ENCODE measurements at places on chromosomes 7 and 10.

DNA sequence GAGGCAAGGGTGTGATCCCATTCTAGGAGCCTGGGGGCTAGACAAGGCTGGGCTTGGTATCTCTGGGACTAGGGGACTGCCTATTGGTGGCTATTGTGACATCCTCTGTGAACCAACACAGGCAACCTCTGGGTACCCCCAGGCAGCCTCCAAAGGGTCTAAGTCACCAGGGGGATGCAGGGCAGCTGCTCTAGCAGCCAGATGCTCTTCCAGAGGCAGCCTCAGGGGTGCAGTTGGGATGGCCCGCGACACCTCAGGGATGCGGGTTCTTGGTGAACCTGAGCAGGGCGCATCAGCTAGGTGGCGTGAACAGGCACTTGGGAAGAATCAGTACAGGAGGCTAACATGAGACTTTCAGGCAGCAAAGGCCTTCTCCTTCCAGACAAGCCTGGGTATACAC is 1.6 kb upstream of the TMEM120A start:
- DNase-seq, result peak; percentile 50

DNA sequence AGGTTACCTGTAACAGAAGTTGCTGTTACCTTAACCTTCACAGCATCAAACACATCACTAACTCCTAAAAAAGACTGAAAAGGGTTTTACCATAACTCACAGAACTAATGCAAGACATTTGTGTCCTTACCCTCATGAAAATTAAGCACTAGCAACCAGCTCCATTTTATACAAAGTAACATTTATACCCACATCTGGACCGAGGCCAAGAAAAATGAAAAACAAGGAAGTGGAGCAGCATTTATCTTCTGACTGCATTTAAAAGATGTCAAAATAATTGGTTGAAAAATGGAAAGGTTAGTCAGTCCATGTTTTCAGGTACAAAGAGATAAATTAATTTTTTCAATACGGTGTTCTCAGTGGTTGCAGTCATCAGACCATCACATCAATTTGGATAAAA is 3.1 kb upstream of the RBP4 start:
- DNase-seq, result no peak

DNA sequence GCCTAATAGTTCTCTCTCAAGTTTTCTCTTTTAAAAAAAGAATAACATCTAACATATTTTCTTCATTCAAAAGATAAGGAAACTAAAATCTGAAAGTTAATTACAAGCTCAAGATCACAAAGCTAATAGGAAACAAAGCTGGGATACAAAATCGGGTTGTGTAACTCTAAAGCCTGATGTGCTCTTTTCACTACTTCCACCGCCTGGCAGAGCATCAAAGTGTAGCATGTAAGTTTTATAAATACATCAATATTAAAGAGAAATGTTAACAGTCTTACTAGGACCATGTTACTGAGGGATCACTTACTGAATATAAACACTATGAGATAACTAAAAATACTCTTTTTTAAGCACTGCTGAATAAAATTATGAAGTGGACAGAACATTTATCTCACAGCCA is 97.2 kb downstream of the KMT2C start:
- DNase-seq, result no peak

DNA sequence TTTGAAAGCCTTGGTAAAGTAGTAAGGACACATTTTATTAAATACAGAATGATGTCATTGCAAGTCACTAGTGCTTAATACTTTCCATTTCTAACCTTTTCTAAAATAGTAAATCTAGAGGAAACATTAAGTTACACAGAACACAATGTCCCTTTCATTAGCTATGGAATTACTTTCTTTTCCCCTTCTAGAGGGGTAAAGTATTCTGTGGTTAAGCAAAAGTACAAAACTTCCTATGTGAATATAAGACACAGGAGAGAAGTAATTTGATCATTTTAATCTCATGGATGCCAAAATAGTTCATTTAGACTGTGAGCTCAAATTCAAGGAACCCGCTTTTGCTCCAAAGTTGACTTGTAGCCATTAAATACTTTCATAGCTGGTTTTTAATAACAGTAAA is 49.8 kb downstream of the SEMA3E start:
- no peak for DNase-seq

DNA sequence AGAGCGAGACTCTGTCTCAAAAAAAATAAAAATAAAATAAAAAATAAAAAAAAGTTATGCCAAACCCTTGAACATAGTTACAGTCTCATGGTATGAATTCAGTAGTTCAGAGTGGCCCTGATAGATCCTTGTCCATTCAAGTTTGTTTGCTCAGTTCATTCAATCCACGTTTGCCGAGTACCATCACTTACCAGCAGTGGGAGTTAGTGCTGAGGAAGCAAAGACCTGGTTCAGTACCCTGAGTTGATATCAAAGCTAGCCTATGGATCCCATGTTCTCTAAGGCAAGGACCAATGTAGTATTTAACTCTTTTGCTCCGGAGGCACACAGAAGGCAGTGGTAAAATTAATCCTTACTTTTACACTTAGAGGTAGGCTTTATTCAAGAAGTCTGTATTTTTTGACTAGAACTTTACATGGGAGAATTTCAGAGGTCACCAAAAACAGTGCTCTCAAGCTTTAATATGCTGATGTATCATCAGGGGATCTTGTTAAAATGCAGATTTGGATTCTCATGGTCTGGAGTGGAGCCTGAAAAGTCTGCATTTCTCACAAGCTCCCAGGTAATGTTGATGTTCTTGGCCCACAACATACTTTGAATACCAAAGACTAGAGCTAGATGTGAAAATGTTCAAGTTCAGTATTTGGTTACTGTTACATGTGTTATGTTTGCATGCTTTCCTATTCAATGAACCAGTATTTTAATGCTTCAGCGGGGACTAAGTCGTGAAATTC is 38.1 kb upstream of the HBP1 start:
- DNase-seq, result no peak

DNA sequence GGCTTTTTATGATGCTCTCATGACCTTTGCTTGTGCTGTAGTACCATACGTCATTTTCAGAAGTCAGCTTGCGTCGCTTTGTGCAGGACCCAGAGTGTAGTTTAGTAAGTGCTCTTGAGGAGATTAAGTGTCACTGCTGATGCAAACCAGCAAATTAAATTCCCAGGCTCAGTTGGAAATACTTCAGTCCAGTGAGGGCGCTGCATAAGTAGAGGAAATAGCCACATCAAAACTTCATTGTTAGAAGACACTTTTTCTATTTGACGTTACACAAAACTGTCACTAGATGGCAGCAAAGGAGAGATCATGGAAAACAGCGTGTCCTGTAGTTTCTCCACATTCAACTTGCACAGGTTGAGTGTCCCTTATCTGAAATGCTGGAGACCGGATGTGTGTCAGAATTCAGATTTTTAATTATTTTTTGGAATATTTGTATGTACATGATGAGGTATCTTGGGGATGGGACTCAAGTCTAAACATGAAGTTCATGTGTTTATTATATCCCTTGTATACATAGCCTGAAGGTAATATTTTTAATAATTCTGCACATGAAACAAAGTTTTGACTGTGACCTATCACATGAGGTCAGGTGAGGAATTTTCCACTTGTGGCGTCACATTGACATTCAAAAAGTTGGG is 7.9 kb downstream of the ZNF22 start:
- no peak for DNase-seq

GRCh38 chr7:28678431-28678965 is 266.2 kb downstream of the CREB5 start:
- no peak for DNase-seq

DNA sequence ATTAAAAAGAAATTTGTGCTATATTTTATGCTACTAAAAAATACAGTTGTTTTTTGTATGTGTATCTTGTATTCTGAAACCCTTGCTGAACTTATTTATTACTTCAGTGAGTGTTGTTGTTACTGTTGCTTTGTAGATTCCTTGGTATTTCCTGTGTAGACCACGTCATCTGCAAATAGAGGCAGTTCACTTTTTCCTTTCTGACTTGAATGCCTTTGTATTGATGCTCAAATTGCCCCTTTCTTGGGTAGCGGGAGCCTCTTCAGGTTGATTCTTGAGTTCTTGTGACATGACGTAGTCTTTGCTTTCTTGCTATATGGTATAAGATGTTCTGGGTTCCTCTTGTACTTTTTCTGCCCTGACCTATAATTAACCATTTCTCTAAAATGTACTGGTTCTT is 504.1 kb downstream of the SDK1 start:
- no peak for DNase-seq

DNA sequence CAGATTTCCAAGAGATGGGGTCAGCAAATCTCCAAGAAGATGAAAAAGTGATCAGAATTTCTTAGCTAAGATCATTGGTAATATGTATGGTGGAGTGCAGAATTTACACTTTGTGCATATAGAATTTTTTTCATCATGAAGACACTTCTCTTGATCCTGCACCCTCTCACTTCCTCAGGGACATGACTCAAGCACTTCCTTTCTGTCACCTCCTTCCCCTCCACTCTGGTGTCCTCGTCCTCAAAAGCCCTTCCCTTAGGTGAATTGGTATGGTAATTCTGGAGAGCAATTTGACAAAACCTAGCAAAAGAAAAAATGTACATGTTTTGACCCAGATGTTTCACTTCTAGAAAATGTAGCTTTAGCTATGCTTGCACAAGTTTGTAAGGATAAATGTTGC is 18.1 kb downstream of the CALN1 start:
- DNase-seq, result no peak

DNA sequence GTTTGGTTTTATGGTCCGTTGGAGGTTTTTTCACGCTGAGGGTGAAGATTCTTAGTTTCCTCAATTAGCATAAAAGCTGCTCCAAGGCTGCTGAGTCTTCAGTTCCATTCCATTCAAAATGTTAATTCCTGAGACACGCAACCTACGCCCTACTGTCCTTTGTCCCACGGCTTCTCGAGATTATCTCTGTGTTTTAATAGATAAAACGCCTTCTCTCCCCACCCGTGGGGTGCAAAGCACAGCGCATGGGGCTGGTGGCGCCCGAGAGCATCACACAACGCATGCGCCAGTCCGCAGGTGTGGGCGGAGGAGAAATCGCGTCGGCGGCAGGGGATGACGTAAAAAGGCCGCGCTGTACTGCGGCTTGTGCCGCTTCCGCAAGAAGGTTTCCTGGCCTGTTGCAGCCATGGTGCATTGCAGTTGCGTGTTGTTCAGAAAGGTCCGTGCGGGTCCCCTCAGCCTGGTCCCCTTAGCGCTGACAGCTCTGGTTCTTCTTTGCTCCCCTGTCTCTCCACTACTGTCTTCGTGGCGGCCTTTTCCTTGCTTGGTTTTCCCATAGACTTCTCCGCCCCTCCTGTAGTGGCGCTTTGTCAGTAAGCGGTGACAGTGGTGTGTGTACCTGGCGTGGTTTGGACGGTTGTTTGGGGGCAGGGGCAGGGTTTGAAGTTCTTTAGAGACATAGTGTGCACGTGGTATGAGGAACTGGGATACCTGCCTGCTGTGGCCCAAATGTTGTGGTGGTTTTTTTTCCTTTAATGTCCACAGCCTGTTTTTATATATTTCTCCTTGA is at the start of gene GTPBP10:
TSS of gene GTPBP10 (plus strand) at position 381 of the 790 bp plus-strand sequence. CDS start at position 407, 26 bp downstream.
- DNase-seq, result peak; percentile 94

- DNase-seq, result no peak
Measured at GRCh38 chr10:59894114-59894513, 12.2 kb downstream of the CCDC6 start.
